Spleen (tissue), 13 donors: ENCODE measurements at places on chromosomes 5 and 9. TPM values are rescaled to one million over a fixed set of nuclear protein-coding genes. Genes with fewer than 3 reads are reported as not detected.
A peak's percentile ranks its signal among the peaks of the same experiment; 100 is the strongest.

DNA sequence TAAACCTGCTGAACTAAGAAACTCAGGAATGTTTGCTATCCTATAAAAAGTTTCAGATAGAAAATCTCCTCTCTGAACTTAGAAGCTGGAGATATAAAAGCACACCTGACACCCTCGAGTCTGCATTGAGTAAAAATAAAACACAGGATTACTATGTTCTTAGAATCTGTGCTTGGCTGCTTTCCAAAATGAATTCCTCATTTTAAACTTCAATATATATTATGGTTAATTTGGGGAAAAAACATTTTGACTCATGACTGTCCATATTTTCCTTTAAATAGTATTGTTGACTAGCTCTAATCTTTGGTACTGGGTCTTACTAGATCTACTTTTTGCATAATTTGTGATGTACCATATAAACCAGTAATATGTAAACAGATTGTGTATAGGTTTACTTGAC, 36.7 kb downstream of the FBXW2 start:
- H3K27ac ChIP-seq = peak overlapping the region; percentile 78
- no peaks in the 10 kb centered on the region for H3K27me3 ChIP-seq
- no peak for DNase-seq
- peaks cover under 1% of the 10 kb centered on the region for H3K36me3 ChIP-seq
- no peak overlapping the region for H3K4me3 ChIP-seq

- no peak overlapping the region for H3K27ac ChIP-seq
- H3K4me3 ChIP-seq = no peak overlapping the region
- DNase-seq = no peak
- H3K4me1 ChIP-seq = no peaks in the 10 kb centered on the region
- H3K27me3 ChIP-seq = no peaks in the 10 kb centered on the region
- H3K36me3 ChIP-seq = peaks cover 88% of the 10 kb centered on the region
Observed at GRCh38 chr5:43148417-43148816, 27.7 kb downstream of the ZNF131 start.

GRCh38 chr5:56671571-56671970, 143.8 kb upstream of the MAP3K1 start:
- H3K27me3 ChIP-seq = no peaks in the 10 kb centered on the region
- no peaks in the 10 kb centered on the region for H3K36me3 ChIP-seq
- H3K27ac ChIP-seq = peak overlapping the region; percentile 86
- no peak for DNase-seq
- H3K4me3 ChIP-seq = no peak overlapping the region

- no peak overlapping the region for H3K27ac ChIP-seq
- H3K36me3 ChIP-seq = peaks cover 36% of the 10 kb centered on the region
- DNase-seq = no peak
- H3K4me3 ChIP-seq = no peak overlapping the region
Observed at GRCh38 chr9:136823136-136824046, 15.6 kb downstream of the RABL6 start.

GRCh38 chr9:137463931-137464290, 4.8 kb upstream of the NSMF start:
- H3K27ac ChIP-seq = no peak overlapping the region
- H3K4me1 ChIP-seq = peaks cover 38% of the 10 kb centered on the region
- H3K4me3 ChIP-seq = no peak overlapping the region
- H3K36me3 ChIP-seq = no peaks in the 10 kb centered on the region
- H3K27me3 ChIP-seq = no peaks in the 10 kb centered on the region

GRCh38 chr5:10262121-10262774, 12.2 kb downstream of the CCT5 start:
- no peaks in the 10 kb centered on the region for H3K27me3 ChIP-seq
- H3K36me3 ChIP-seq = peaks cover 8% of the 10 kb centered on the region
- no peak overlapping the region for H3K27ac ChIP-seq

GRCh38 chr5:83564069-83564749, 92.7 kb downstream of the VCAN start:
- no peaks in the 10 kb centered on the region for H3K36me3 ChIP-seq
- H3K4me3 ChIP-seq = no peak overlapping the region
- H3K4me1 ChIP-seq = no peaks in the 10 kb centered on the region
- no peak for DNase-seq

DNA sequence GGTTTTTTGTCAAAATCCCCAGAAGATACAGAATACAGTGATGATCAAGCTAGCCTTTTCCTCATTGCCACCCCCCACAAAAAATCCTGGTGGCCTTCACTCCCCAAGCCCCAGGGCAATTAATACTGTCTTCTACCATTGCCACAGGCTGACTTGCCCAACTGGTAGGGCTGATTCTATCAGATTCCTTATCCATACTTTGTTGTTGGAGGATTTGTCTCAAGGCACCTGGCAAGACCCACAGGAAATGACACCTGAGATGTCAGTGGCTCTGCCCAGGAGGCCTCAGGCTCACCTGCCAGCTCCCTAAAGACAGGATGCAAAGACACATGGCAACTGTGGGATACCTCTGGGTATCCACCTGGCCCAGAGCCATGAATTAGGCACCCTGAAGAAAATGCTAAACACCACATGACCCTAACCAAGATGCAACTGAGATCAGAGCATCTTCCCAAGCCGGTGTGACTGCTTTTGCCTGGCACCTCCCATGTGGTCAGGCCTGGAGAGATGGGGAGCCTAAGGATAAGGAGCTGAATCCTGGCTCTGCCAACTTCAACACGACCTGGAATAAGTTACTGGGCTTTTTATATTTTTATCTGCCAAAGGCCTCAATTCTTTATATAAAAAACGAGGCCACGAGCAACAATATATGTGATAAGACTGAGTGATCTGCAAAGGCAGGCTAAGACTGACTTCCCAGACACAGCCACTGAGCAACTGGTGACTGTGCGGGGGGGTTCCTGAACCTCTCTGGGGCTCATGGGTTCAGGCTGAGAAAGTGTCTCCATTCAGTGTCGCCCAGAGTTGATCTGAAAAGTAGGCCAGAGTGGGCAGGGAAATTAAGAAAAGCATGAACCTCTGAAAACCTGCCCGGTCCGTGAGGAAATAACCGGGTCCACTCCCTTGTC, 944 bp downstream of the ATOX1 start:
- peak overlapping the region; percentile 87 for H3K27ac ChIP-seq
- no peaks in the 10 kb centered on the region for H3K27me3 ChIP-seq
- no peak for DNase-seq
- peaks cover 61% of the 10 kb centered on the region for H3K4me1 ChIP-seq
- peak overlapping the region; percentile 60 for H3K4me3 ChIP-seq

DNA sequence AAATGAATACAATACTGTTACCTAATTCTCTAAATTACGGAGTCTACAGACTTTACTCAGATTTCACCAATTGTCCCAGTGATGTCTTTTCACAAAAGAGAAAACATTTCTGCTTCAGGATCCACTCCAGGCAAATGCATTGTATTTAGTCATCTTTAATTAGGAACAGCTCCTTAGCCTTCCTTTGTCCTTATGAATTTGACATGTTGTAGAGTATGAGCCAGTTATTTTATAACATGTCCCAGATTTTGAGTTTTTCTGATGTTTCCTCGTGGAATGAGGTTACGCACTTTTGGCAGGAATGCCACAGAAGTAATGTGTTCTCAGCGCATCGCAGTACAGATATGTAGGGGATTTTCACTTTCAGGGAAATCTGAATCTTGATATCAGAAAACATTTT, 10.5 kb downstream of the HABP4 start:
- H3K36me3 ChIP-seq = no peaks in the 10 kb centered on the region
- DNase-seq = no peak
- H3K4me1 ChIP-seq = no peaks in the 10 kb centered on the region
- H3K27ac ChIP-seq = no peak overlapping the region
- no peaks in the 10 kb centered on the region for H3K27me3 ChIP-seq

DNA sequence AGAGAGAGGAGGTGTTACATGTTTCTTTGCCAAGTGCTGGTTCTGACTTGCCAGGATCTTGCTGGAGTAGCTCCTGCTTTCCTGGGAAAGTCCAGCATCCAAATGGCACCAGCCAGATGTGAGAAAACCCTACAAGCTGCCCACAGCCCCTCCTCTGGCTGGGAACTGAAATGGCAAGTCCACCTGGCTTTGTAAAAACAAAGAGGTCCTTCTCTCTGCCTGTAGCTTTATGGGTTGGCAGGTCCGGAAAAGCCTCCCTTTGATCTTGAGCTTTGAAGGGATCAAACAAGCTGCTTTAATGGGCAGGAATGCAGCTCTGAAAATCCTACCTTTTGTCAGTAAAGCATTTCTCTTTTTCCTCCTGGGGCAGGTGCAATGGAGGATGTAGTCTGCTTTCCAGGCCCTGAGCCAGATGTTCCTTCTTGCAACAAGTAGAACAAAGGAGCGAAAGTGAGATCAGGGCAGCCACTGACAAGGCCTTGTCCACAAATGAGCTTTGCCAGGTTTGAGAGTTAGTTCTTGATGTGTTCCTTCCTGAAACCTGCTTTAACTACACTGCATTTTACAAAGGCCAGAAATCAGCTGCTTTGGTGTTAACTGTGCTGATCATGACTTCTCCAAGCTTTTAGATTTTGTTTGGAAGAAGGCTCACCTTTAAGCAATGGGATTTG, 456.7 kb downstream of the ZNF608 start:
- no peaks in the 10 kb centered on the region for H3K36me3 ChIP-seq
- DNase-seq = no peak
- H3K4me1 ChIP-seq = no peaks in the 10 kb centered on the region
- H3K4me3 ChIP-seq = no peak overlapping the region

DNA sequence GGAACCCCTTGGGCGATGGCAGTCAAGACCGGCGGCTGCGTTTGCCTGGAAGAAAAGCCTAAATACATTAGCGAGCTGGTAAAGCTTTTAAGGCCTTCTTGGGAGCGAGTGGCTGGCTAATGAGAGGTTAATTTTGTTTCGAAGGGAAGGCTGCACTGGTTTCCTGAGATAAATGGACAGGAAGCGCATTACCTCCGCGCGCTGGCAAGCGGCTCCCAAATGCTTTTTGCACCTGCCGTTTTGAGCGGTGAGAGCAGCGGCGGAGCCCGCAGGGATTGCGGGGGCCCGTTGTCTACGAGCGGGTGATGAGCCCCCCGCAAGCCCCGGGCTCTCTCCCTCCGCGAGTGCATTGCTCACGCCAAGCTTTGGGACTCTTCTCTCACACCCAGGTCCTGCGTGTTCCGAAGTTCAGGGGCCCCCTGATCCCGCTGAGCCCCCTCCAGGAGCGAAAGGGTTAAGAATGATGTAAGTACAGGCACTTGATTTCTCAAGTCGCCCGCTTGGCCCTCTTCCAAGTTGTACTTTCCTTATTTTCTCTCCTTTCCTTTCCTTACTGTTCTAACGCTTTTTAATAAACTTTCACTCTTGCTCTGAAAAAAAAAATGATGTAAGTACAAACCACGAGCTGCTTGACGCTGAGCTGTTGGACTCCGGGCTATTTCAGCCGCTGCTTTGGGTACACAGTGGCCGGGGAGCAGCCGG, 3.1 kb upstream of the RGMB start:
- H3K36me3 ChIP-seq = no peaks in the 10 kb centered on the region
- H3K27me3 ChIP-seq = peaks cover 9% of the 10 kb centered on the region
- DNase-seq = peak; percentile 78
- H3K27ac ChIP-seq = peak overlapping the region; percentile 65
- peak overlapping the region; percentile 60 for H3K4me3 ChIP-seq

DNA sequence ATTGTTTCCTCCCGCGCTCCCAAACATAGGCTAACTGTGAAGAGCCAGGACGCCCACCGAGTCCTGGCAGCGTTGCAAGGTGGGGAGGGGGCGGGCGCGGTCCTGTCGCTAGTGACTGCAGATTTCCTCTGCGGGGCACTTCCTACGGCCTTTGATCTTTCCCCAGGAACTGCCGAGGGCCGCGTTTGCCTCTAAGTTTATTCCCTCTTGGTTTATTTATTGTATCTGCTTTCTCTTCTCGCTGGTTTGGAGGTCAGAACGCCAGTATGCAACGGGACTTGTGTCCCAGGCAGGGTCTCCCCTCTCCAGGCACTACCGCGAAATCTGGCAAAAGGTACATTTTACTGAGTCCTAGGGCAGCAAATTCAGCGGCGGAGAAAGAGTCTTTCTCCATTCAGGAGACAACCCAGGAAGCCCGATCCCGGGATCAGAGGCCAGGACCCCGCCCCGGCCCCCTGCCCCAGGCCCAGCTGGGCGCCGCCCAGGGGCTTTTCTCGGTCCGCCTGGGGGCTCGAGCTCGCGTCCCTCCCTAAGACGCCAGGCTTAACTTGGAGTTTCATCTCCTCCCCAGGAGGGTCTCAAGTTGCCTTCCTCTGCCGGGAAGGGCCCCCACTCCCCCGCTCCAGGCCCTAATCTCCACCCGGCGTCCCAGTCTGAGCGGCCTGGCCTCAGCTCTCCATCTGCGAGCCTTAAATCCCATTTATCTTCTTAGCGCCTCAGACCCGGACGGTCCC, 884 bp upstream of the EGFLAM start:
- no peaks in the 10 kb centered on the region for H3K36me3 ChIP-seq
- H3K4me3 ChIP-seq = no peak overlapping the region
- no peak for DNase-seq
- peaks cover 16% of the 10 kb centered on the region for H3K4me1 ChIP-seq

GRCh38 chr5:6159832-6160430, 218.4 kb downstream of the MED10 start:
- no peak for DNase-seq
- H3K27ac ChIP-seq = no peak overlapping the region
- H3K4me3 ChIP-seq = no peak overlapping the region

DNA sequence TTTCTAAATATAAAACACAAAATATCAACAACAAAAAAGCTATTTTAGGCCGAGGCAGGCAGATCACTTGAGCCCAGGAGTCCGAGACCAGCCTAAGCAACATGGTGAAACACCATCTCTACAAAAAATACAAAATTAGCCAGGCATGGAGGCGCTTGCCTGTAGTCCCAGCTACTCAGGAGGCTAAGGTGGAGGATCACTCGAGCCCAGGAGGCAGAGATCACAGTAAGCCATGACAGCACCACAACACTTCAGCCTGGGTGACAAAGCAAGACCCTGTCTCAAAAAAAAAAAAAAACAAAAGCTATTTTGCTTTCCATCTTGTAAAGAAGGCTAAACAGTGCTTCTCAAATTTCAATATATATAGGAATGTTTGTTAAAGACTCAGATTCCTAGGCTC, 11.3 kb downstream of the C5orf15 start:
- peaks cover 5% of the 10 kb centered on the region for H3K4me1 ChIP-seq
- no peak for DNase-seq
- peak overlapping the region; percentile 67 for H3K27ac ChIP-seq

DNA sequence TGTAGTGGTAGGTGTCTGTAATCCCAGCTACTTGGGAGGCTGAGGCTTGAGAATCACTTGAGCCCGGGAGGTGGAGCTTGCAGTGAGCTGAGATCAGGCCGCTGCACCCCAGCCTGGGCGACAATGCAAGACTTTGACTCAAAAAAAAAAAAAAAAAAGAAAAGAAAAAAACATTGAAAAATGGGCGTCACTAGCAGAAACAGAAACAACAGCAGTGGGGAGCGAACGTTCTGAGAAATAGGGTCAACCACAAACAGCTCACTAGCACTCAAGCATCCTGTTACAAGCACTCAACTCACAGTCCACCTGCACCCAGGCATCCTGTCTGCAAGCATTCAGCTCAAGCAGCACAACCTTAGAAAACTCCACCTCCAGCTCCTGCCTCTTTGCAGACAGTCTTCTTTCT, 17.2 kb downstream of the TRIM14 start:
- H3K27ac ChIP-seq = peak overlapping the region; percentile 88
- peaks cover 55% of the 10 kb centered on the region for H3K36me3 ChIP-seq
- peak; percentile 93 for DNase-seq
- H3K4me3 ChIP-seq = peak overlapping the region; percentile 30
- H3K27me3 ChIP-seq = no peaks in the 10 kb centered on the region

GRCh38 chr9:15333376-15333881, 26.4 kb upstream of the TTC39B start:
- no peak overlapping the region for H3K4me3 ChIP-seq
- no peaks in the 10 kb centered on the region for H3K27me3 ChIP-seq
- H3K36me3 ChIP-seq = no peaks in the 10 kb centered on the region

BARX1 gene
- total RNA-seq = not detected

CDH6 gene
- total RNA-seq = 2.7 TPM

TNC gene
- 73.5 TPM for total RNA-seq

TPPP gene
- 4.4 TPM for total RNA-seq

MAPK9 gene
- total RNA-seq = 34.8 TPM

PDZD2 gene
- 2.9 TPM for total RNA-seq

PCDHA13 gene
- not detected for total RNA-seq

MBLAC2 gene
- total RNA-seq = 8.2 TPM

SHISAL2B gene
- total RNA-seq = not detected

WNK2 gene
- total RNA-seq = 8.7 TPM

FOXD4 gene
- 0.33 TPM for total RNA-seq
